ENCODE measurements at places on chromosomes 2 and 18.
A peak's percentile ranks its signal among the peaks of the same experiment; 100 is the strongest.

DNA sequence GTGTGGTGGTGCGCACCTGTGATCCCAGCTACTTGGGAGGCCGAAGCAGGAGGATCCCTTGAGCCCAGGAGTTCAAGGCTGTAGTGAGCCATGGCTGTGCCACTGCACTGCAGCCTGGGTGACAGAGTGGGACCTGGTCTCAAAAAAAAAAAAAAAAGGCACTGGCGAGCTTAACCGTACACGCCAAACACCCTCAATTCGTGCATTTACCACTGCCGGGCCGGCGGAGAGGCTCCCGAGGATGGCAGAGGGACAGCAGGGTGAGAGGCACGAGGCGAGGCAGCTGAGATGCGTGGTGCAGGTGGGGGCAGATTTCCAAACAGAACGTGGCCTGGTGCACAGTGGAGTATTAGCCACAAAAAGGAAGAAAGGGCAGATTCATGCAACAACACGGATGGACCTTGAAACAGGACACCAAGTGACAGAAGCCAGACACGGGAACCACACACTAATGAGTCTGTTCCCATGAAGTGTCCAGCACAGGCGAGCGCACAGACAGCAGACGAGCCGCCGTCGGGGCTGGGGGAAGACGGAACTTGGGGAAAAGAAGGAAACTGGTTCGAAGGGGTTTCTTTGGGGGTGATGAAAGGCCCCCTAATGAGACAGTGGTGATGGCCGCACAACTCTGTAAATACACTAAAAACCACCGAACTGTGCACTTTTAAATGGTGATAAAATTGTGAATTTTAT is 27.4 kb downstream of the SLC66A2 start:
- no peak for DNase-seq

- no peak for DNase-seq
Measured at GRCh38 chr2:101623031-101623521, 74.4 kb upstream of the MAP4K4 start.

- no peak for DNase-seq
Measured at GRCh38 chr2:138026111-138027020, 62.1 kb downstream of the HNMT start.

GRCh38 chr2:37829202-37829601 is 95.9 kb upstream of the RMDN2 start:
- no peak for DNase-seq

DNA sequence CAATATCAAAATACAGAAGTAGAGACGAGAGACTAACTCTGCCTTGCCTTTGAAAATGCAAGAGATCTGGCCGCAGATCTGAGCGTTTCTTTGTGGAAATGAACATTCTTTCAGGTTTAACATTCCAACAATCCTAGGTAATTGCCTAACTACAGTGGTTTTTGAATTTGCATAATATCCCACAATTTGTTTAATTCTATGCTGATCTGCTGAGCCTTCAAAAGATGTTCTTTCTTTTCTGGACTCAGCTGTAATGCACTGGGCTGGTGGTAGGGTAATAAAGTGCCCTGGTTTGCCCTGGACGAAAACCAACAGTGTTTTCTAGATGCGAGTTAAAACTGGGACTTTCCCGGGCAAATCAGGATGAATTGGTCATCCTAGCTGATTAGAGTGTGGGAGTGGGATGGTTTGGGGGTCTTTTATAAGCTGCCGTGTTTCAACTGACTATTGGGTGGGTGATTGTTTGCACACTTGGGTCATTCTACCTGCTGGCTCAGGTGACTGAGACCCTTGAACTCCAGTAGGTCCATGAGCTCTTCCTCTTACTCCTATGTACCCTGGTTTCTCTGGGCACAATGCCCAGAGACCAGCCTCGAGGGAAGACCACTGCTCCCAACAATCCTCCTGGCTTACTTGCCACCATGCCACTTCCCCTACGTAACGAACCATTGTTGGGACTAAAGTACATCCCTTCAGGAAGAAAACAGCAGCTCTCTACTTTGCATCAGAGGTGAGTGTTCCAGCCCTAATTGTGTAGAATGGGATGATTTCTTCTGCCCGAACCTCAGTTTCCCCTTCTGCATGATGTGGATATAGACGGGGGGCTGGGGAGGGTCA is 3.4 kb upstream of the PAX8 start:
- DNase-seq = no peak

DNA sequence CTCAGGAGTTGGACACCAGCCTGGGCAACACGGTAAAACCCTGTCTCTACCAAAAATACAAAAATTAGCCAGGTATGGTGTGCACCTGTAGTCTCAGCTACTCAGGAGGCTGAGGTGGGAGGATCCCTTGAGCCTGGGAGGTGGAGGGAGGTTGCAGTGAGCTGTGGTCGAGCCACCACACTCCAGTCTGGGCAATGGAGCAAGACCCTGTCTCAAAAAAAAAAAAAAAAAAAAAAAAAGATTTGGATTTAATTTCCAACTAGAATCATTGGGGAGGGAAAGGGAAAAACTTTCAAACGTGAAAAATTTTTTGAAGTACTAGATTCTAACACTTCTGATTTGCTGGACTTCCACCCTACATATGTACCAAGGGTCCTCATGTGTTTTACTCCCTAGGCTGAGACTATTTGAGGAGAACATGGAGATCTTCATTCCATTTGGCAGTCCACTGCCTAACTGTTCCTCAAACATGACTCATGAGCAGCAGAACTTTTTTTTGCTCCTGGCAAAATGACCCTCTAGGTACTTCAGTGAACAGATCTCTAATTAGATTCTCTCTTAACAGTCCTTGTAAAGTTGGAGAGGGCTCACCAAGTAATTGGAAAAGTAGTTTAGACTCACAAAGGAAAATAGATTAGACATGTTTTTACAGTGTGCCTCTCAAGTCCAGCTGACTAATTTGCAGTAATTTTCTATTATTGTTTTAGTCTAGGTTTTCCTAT is 267.6 kb downstream of the METTL4 start:
- DNase-seq = peak; percentile 16

DNA sequence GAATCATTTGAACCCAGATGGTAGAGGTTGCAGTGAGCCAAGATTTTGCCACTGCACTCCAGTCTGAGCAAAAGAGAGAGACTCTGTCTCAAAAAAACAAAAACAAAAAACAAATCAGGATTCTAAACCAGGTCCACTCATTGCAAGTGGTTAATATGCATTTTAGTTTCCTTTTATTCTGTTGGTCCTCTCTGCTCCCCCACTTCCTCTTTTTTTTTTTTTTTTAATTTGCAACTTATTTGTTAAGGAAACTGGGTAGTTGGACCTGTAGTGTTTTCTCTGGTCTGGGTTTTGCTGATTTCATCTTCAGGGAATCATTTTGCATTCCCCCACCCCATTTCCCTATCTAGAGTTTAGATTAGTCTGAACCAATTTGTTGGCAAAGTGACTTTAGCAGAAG is 14.0 kb downstream of the FER1L5 start:
- no peak for DNase-seq

Data from ELF-1 (cell line).